GM23338 (cell line): ENCODE measurements at places on chromosomes 16 and 17. TPM values are rescaled to one million over a fixed set of nuclear protein-coding genes. Genes with fewer than 3 reads are reported as not detected.
A peak's percentile ranks its signal among the peaks of the same experiment; 100 is the strongest.

- H3K4me3 ChIP-seq: no peak overlapping the region
- no peak overlapping the region for H3K27ac ChIP-seq
- no peaks in the 10 kb centered on the region; the same call in 1 of the 2 replicates for H3K4me1 ChIP-seq
- DNase-seq: peak; percentile 10
- H3K27me3 ChIP-seq: no peaks in the 10 kb centered on the region
- H3K36me3 ChIP-seq: no peaks in the 10 kb centered on the region
These were observed 442.8 kb downstream of the HS3ST4 start for GRCh38 chr16:26134588-26134987.

DNA sequence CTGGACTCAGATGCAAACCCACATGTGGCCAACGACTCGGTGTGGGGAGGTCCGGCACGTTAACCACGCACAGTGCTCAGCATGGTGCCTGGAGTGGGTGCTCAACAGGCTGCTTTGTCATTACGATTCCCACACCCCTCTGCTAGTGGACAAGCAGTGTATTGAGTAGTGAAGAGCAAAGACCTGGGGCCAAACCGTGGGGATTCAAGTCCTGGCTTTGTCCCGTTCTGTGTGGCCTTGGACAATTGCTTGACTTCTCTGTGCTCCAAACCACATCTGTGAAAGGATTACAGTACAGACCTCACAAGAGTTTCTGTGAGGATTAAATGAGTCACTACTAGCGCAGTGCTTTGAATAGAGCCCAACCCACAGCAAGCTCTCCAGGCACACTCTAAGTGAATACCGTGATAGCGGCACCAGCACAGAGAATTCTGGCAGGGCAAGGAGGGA, 33.8 kb downstream of the TRPV2 start:
- H3K27ac ChIP-seq: no peak overlapping the region
- DNase-seq: no peak
- no peaks in the 10 kb centered on the region; the same call in 1 of the 2 replicates for H3K36me3 ChIP-seq
- H3K4me3 ChIP-seq: no peak overlapping the region

GRCh38 chr17:57957120-57957850, 2.1 kb upstream of the CUEDC1 start:
- no peaks in the 10 kb centered on the region for H3K36me3 ChIP-seq
- H3K4me3 ChIP-seq: no peak overlapping the region
- H3K4me1 ChIP-seq: peaks cover 27% of the 10 kb centered on the region
- DNase-seq: no peak
- no peak overlapping the region for H3K27ac ChIP-seq
- H3K27me3 ChIP-seq: peaks cover 42% of the 10 kb centered on the region

DNA sequence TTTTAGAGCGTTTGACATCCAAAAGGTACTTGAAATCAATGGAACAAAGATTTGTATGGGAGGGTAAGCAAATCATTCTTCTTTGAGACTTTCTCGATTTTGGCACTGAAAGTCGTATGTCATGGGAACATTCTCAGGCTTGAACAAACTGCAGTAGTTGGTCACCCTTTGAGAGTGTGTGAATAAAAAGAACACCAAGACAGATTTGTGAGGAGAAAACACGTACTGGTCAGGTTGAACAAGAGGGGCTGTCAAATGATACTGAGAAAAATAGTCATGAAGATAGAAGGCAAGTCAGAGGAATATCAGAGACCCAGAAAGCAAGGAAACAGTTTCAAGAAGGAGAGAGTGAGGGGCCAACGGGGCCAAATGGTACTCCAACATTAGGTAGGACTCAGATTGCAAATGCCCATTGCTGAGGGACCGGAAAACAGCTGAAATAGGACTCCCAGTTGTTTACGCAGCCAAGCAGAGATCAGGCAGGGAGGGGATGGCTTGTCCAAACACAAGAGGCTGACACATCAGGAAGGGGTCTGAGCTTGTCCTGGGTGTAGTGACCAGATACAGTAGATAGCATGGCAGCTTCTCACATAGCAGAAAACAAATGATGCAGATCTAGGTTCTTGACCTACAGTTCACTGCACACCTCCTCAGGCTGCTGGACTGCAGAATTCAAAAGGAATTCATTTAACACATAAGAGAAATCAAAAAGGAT, 74.5 kb upstream of the MYOCD start:
- peak; percentile 20 for DNase-seq
- no peak overlapping the region for H3K4me3 ChIP-seq
- no peaks in the 10 kb centered on the region for H3K27me3 ChIP-seq

GRCh38 chr16:59514651-59515050, 780.5 kb upstream of the GOT2 start:
- peak overlapping the region; percentile 48; the same call in 1 of the 2 replicates for H3K27ac ChIP-seq
- no peak for DNase-seq
- no peaks in the 10 kb centered on the region for H3K27me3 ChIP-seq
- no peaks in the 10 kb centered on the region for H3K36me3 ChIP-seq
- peak overlapping the region; percentile 0; the same call in 1 of the 2 replicates for H3K4me3 ChIP-seq

DNA sequence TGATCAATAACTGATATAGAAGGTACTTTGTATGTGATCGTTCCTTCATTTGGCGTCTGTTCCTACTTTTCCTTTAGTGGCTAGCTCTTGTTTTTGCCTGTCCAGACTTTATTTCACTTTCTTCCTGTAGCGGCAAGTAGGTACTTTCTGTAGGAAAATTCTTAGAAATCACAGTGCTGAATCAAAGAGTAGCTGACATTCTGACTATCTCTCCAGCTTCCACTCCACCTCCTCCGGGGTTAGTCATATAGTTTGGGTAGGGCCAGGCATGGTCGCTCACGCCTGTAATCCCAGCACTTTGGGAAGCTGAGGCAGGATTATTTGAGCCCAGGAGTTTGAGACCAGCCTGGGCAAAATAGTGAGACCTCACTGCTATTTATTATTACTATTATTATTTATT, 29.9 kb upstream of the PAFAH1B1 start:
- no peak overlapping the region for H3K27ac ChIP-seq
- H3K4me1 ChIP-seq: no peaks in the 10 kb centered on the region
- H3K36me3 ChIP-seq: peaks cover 4% of the 10 kb centered on the region; the same call in 1 of the 2 replicates
- no peak overlapping the region for H3K4me3 ChIP-seq

DNA sequence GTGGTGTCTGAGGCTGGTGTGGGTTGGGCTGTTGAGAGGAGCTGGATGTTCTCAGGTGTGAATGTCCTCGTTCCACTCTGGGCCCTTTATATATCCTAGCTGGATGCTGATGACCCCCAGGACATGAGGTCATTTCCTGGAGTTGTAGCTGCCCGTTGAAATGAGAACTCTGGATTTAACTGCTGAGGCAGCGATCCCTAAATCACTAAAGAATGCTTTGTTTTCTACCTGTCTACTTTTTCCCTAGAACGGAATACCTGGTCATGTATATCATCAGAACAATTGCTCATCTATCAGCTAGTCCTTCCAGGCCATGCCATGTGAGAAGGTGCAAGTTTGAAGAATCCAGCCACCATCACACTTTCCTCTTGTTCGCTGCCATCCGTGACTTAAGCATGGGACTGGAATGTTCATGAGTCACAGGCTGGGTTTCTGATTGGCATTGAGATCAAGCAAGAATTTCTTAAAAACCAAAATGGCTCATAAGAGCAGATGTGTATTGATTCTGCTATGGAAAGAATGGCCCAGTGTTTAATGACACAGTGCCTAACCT, at the start of gene KRTAP2-3:
Gene KRTAP2-3 (minus strand): TSS at position 63 of the 553 bp plus-strand sequence. CDS start 64 bp downstream, outside the sequence.
- H3K27me3 ChIP-seq: no peaks in the 10 kb centered on the region
- H3K4me1 ChIP-seq: 0 out of 2 replicates have a peak, but pooled peaks cover 6% of the 10 kb centered on the region

DNA sequence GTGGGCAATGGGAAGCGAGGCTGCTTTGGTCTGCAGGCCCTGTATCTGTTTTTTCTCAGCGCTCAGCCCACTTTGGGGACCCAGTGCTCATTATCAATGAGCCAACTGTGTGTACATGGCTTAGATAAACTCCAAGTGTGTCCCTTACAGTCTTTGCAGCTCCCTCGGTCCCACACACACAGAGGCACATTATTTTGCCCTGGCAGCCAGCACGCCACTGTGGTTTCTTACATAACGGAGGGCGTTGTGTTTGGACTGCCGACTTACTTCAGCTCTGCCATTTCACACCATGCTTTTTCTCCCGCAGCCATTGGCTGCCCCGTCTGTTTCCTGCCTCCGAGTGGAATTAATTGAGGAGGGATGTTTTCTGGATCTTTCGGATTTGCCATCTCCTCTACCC, 56.5 kb upstream of the CLEC18A start:
- peaks cover 4% of the 10 kb centered on the region; the same call in 1 of the 2 replicates for H3K4me1 ChIP-seq
- 0 out of 2 replicates have a peak overlapping the region, but pooled peaks have one; percentile 63 for H3K27ac ChIP-seq
- H3K4me3 ChIP-seq: no peak overlapping the region
- H3K27me3 ChIP-seq: no peaks in the 10 kb centered on the region
- no peak for DNase-seq
- no peaks in the 10 kb centered on the region for H3K36me3 ChIP-seq

DNA sequence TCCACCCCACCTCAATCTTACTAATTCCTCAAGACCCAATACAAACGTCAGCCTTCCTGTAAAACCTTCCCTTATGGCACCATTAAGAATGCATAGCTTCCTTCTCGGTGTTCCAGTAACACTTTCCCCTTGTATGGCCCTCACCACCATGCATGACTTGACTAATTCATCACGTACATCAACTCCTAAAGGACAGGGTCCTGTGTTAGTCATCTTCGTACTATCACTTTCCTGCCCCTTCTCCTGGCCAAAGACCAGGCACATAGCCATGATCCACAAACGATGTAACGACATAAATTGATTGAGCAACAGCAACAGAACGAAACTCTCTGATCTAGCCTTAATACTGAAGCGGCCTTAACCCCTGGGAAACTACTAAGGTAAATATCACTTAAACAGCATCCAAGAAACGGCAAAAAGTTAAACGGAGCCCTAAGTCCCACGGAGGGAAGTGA, 612 bp downstream of the PSMD12 start:
- H3K27me3 ChIP-seq: no peaks in the 10 kb centered on the region
- peaks cover 12% of the 10 kb centered on the region for H3K4me1 ChIP-seq
- H3K4me3 ChIP-seq: peak overlapping the region; percentile 100
- H3K27ac ChIP-seq: peak overlapping the region; percentile 90
- no peaks in the 10 kb centered on the region for H3K36me3 ChIP-seq
- DNase-seq: no peak

DNA sequence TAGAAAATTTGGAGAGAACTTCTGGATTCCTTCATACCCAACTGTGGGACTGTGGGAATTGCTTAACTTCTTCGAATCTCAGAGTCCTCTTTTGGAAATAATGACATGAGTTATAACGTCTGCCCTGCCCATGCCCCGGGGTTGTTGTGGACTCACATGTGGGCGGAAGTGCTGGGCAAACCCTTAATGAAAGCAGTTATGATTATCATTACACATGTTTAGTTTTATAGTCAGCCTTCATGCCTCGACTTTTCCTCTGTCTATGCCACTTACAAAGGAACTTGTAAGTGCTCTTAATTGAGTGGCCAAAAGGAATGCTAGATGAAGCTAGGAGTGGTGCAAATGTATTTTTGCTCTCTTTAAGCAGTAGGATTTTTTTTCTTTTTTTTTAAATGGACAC, 3.9 kb downstream of the KRT27 start:
- no peak overlapping the region for H3K27ac ChIP-seq

DNA sequence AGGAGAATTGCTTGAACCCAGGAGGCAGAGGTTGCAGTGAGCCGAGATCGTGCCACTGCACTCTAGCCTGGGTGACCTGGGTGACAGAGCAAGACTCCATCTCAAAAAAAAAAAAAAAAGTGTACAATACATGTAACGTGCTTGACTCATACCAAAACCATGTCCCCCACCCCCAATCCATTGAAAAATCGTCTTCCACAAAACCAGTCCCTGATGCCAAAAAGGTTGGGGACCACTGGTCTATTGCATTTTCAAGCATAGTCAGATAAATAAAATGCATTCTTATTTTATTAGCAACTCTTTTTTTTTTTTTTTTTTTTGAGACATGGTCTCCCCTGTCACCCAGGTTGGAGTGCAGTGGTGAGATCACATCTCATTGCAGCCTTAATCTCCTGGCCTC, 52.1 kb downstream of the COPRS start:
- no peak overlapping the region for H3K27ac ChIP-seq
- no peak overlapping the region for H3K4me3 ChIP-seq
- no peaks in the 10 kb centered on the region for H3K27me3 ChIP-seq
- H3K36me3 ChIP-seq: no peaks in the 10 kb centered on the region

C1QL1 gene
- total RNA-seq: 4.9 and 14.4 TPM in 2 replicates

FBXW10 gene
- 0.07 TPM in 1 of 2 replicates, not detected in the other for total RNA-seq

SEPTIN1 gene
- 0.21 and 0.35 TPM in 2 replicates for total RNA-seq

SLC25A11 gene
- total RNA-seq: 70.4 and 73.6 TPM in 2 replicates
